ENCODE measurements at places on chromosomes 12 and 14. TPM values are rescaled to one million over a fixed set of nuclear protein-coding genes. Genes with fewer than 3 reads are reported as not detected.

GRCh38 chr12:75884465-75884985 lies 147.1 kb downstream of the PHLDA1 start:
- DNase-seq = no peak

GRCh38 chr14:23789696-23790095 lies 153.5 kb downstream of the DHRS2 start:
- no peak for DNase-seq

- no peak for DNase-seq
These were observed 1009.8 kb downstream of the NRXN3 start for GRCh38 chr14:79179985-79180384.

Gene TC2N
- total RNA-seq = not detected

Gene OSBPL8
- 24.0 TPM for total RNA-seq

DNA sequence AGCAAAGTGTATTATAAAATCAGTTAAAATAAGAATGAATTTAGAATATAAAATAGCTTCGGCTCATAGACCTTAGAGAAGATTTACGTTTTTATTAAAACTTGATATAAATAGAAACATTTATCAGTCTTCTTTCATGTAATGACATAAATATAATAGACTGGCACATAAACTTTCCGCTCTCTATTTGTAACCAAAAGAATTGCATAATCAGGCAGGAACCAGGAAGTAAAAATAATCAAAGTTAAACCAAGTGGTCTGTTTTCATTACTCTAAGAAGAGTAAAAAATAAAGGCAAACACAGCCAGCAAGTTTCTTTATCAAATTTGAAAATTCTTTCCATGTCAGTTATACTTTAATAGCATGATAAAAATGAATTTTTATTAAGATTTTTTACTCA lies 46.3 kb upstream of the ATP2A2 start:
- no peak for DNase-seq

All from HT1080 (cell line).